Epithelial cell of prostate (primary cell): ENCODE measurements at places on chromosomes 4 and X.

- no peak for DNase-seq
Observed at GRCh38 chrX:26254436-26254835, 38.5 kb downstream of the MAGEB5 start.

DNA sequence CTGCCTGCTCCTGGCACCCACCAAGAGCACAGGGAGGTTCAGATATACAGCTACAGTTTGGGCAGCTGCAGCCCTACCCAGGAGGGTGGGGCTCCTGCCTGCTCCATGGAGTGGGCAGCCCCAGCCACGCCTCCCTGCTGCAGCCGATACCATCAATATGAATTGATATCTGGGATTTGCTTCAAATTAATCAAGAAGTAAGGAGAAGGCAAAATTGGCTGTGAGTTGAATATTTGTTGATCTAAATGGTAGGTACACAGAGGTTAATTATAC is 31.2 kb upstream of the ZNF280C start:
- DNase-seq: no peak

DNA sequence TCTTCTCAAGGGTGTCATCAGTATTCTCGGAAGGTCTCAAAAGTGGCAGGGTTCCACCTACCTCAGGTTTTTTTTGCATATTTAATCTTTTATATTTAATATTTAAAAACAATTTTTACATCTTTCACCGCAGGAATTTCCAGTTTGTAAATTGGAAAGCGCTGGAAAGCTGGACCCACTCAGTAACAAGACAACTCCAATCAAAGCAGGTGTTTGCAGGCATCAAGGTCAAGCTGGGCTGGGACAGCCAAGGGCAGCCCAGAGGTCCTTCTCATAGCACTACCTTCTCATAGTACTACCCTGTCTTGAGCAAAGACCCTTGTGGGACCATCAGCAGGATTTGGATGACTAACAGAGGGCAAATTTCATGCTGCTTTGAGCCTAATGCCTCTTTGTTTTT is 160.1 kb downstream of the TET2 start:
- DNase-seq: no peak

DNA sequence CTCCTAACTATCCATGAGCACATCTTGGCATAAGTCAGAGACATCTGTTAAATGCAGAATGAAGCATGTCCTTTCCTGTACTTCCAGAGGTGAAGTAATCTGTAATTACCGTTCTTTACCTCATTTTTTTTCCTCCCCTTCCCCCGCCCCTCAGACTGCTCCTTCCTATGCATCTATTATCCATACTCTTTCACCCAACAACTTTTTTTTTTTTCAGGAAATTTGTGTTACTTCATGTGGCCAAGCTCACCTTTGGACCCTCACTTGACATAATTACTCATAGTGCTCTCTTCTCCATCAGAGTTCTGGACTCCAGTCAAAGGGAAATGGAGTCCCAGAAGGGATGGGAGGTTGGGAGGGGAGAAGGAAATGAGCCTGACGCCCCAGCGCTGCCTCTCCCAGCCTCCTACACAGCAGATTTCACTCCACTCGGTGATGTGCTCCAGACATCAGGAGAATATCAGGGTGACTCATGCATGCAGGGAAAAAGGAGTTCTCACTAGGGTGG is 568.8 kb downstream of the STIM2 start:
- DNase-seq: no peak

DNA sequence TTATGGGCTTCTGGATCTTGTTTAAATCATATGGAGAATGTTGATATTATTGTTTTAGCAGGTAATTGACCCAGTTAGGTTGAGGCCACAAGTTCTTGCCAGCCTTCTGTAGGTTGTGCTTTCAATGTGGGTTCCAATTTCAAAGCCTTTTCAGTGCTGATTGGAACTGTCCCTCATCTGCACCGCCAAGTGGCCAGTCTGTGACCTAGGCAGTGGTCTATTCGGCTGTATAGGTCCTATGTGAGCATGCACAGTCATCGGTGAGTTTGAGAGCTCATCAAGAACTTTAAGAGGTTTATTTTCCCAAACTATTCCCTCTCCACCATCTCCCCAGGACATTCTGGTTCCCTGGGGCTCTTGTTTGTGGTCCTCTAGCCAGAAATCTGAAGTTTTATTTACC is 35.7 kb downstream of the DDX53 start:
- no peak for DNase-seq
